Nephron progenitor cell (in vitro differentiated cells): ENCODE measurements at places on chromosomes 7 and 10.

GRCh38 chr7:371779-372545, 82.0 kb downstream of the FOXL3 start:
- DNase-seq, result no peak

- DNase-seq, result no peak
Observed at GRCh38 chr7:47181746-47182361, 400.1 kb downstream of the TNS3 start.

DNA sequence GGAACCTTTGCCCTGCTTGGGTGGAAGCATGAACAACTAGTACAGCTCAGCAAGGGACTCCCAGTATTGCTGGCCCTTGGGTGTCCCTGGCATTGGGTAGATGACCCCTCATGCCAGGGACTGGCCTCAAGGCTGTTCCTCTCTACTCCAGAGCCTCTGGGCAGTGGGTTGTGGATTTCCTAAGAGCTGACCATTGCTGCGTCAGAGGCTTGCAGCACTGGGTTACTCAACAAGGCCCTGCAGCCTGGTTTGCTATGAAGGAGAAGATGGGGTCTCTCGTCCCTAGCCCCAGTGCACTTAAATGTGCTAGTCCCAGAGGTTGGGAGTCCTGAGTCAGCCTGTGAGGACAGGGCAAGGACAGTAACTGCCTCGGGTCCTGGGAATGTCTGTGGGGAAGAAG, 2.5 kb downstream of the VSIR start:
- DNase-seq, result no peak

DNA sequence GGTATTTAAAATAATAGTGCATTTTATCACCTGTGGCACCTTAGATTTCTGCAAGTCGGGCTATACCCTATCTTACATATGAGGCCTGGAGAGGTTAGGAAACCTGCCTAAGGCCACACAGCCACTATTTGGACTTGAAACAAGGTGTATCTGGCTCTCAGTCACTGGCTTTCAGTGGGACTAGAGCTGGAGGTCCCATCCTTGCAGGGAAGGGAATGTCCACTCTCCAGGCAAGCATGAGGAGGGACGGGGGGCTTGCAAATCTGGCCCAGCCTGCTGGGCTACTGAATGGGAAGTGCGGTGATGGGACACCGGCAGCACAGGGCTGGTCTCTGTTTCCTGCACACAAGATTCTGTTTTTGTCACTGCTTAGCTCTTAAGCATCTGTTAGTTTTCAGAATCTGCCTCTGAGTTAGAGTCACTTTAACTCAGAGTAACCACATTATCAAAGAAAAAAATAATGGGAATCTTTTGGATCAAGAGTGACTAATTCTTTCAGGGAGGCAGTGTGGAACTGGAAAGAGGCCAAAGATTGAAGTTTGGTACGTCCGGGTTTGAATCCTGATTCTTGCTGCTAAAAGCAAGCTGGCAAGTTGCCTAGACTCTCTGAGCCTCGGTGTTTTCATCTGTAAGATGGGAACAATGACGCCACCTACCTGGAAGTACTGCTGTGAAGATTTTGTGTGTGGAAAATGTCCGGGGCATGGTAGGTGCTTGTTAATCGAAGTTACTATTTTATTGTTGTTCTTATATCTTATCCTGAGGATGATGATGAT, 33.8 kb upstream of the HABP2 start:
- DNase-seq, result no peak

DNA sequence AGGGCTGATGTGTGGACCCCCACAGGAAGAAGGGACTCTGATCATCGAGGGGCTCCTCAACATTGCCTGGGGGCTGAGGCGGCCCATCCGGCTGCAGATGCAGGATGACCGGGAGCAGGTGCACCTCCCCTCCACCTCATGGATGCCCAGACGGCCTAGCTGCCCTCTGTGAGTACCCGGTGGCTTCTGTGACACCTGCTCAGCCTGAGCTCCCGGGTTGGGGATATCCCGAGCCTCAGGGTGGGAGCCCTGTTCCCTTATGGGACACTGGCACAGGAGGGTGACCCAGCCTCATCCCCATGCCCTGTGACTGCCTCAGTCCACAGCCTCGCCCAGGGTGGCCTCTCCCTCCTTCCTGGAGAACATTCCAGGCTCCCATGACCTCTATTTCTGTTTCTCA, 3.9 kb upstream of the DEPP1 start:
- DNase-seq, result no peak

DNA sequence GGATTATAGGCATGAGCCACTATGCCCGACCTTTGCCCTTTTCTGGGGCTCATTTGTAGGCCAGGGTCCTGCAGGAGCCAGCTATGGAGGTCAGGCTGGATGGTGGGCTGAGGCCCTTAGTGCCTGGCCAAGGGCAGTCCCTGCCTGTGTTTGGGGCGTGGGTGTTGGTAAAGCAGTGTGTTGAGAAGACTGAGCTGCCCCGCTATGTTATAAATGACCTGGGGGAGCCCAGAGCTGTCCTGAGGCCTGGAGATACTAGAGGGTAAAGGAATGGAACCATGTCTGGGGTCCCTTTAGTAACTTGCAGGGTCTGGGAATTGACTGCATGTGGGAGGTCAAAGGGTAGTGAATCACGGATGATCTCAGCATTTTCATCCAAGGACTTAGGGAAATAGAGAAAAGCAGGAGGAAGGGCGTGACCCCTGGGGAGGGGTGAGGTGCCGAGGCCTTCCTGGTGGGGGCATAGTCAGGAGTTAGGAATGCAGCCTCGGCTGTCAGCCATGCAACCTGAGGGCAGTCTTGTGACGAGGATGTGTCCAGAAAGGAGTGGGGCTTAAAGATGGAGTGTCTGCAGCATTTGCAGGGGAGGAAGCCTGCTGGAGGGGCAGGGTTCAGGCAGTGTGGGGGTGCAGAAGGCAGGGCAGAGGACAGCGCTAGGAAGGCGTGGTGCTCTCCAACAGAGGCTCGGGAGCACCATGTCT, 31.5 kb downstream of the TMEM248 start:
- no peak for DNase-seq
